ENCODE measurements at places on chromosomes 16 and 17. TPM values are rescaled to one million over a fixed set of nuclear protein-coding genes. Genes with fewer than 3 reads are reported as not detected.

- DNase-seq: peak; percentile 94
These were observed 2.5 kb upstream of the GSE1 start for GRCh38 chr16:85610446-85611193.

GRCh38 chr17:46940692-46941404, 17.9 kb downstream of the GOSR2 start:
- peak; percentile 88 for DNase-seq

The ABCA9 gene
- 0.61 TPM for total RNA-seq

The LRRC75A gene
- total RNA-seq: 7.3 TPM

The HSD11B2 gene
- total RNA-seq: 6.0 TPM

All from glutamatergic neuron (in vitro differentiated cells).